ENCODE measurements at places on chromosomes 6 and 20.

DNA sequence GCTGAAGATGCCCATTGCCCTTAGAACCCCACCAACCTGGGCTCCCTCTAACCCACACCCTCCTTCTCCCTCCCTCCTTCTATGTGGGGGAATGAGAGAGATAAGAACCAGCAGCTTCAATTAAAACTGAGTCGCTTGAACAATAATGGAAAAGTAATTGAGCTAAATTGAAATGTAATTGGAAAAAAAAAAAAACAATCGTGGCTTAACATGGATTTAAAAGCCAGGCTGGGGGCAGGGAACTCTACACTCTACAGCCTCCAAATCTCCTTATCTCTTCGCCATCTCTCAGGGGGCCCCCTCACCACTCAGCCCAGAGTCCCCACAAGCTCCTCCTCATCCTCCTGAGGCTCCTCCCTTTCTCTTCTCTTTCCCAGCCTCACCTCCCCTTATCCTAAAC is 83.2 kb downstream of the MDGA1 start:
- no peak for DNase-seq

DNA sequence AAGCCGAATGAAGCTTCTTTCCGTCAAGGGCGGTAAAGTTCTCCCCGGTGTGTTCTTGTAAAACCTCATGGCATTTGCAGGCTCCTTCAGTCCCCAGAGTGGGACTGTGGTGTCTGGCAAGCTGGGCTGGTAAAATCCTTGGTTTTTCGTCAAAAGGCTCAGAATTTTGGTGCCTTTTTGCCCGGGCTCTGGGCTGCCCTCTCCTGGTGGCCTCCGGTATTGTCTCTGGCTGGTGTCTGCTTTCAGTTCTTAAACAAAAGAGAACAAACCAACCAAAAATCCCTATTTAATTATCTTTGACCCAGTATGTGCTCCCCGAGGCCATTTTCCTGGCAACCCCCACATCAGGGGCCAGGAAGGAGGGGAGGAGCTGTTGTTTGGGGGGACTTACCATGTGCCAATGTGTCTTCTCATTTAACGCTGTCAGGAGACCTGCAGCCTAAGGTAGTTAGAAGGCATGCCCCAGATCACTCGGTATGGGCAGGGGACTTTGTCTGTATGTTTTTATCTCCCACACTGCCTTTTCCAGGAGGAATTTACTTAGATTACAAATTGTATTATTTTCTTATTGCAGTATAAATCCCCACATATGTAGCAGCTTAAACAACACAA is 11.1 kb downstream of the CDH4 start:
- DNase-seq, result peak; percentile 56

DNA sequence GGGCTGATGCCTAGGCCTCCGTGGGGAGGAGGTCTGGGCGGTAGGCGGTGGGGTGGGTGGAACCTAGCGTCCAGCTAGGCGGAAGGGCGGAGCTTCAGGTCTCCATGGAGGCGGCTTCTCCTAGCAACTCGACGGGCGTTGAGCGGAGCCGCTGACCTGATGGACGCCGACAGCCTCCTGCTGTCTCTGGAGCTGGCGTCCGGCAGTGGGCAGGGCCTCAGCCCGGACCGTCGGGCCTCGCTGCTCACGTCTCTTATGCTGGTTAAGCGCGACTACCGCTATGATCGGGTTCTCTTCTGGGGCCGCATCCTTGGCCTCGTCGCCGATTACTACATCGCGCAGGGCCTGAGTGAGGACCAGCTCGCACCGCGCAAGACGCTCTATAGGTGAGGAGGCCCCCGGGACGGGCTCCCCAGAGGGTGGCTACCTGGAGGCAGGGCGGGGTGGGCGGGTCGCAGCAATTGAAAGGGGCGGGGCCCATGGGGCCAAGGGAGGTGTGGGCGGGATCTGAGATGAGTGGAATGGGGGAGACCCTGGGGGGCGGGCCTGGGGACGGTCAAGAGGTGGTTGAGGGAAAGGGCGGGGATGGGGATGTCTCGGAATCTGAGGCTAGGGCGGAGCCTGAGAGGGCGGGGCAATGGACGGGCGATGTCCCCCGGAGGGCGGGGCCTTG is at the start of gene RSPH9:
Gene RSPH9, plus strand, starts transcription at position 97 of the 673 bp plus-strand sequence. Its CDS starts 63 bp downstream, at position 160.
- no peak for DNase-seq

DNA sequence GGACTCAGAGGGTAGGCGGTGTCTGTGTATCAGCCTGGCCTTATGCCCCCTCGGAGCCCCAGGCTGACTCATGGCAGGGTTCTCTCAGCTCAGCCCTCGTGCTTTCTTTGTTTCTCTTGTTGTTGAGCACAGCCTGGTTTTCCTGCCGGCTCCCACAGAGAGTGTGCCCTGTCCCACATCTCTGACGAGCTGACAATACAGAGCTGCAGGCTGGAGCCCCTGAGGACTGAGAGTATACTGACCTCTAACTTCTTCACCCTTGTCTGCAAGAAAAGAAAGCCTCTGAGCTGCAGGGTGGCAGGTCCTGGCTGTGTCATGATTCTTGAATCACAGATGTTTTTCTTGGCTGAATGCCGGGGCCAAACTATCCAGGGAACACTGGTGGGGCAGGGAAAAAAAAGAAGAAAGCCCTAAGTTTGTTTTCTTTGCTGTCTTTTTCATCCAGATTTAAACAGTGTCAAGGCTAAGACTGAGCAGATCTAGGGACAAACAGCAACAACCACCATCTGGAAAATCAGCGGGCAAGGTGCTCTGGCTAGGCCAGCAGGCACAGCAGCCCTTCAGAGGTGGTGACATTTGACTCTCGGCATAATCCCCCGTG is 63.3 kb upstream of the ZNF133 start:
- peak; percentile 84 for DNase-seq

- DNase-seq, result no peak
Observed at GRCh38 chr20:51731731-51732095, 36.5 kb downstream of the ATP9A start.

GRCh38 chr20:18666803-18667415 is 79.1 kb downstream of the DTD1 start:
- no peak for DNase-seq

DNA sequence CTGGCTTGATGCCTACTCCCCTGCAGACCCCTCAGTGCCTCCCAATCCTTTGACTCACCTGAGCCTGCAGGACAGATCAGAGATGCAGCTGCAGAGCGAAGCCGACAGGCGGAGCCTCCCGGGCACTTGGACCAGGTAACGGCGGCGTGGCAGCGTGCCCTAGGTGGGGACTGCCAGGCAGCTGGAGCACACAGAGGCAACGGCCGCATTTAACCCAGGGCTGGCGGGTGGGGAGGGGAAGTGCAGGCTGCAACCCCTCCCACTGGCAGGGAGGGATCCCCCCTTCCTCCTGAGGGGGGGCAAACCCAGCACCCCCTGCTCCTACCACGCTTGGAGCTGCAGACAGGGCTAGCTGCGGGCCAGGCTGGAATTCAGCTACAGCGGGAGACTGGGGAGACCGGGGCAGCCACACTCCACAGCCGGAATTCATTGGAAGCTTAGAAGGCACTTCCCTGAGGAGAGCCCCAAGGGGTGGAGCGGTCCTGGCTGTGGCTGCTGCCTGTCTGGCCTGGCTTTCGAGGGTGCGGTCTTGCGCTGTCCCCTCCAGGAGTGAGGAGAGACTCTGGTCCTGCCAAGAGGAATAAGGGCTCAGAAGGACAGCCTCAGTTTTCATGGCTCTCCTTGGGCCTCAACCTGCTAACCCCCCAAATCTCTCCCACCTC is at the start of gene MATN4:
Gene MATN4, minus strand, starts transcription at position 183 of the 662 bp plus-strand sequence. CDS start 2,717 bp downstream, outside the sequence.
- DNase-seq, result no peak

- no peak for DNase-seq
Observed at GRCh38 chr6:111711984-111712752, 106.5 kb upstream of the TRAF3IP2 start.

GRCh38 chr6:109854541-109855308 is 123.4 kb upstream of the GPR6 start:
- no peak for DNase-seq

DNA sequence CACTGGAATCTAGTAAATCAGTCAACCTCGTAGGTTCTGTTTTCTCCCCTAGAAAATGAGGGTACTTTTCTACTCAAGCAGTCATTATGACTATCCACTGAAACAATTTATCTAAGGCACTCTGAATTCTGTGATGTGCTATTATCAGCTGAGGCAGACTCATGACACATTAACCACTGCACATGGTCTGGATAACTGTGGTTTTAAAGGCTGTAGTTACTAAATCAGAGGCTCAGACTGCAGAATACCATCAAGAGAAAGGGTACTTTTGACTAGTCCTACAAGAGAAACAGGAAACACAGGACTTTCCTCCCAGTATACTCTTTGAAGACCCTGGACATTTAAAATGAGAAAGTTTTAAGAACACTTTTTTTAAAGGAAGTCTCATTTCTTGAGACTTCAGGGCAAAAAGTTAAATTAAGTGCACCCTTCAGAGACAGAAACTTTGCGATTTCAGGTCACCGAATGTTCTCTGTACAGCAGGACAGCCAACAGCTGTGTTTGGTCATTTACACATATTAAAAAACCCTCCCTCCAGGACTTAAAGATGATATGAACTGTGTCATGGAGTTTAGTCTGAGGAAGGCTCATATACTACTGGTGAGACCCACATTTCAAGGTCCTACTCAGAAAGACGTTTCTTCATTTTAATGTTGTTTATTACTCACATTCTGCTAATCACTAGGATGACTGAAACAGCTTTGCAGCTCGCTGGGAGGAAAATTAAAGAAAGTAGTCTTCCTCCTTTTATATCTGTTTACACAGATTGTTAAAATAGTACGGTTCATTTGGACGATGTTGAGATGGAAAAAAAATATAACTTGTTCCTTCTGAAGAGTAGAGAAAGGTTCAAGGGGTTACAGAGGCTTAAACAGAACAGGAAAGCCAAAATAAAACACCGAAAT is 19.9 kb downstream of the ATXN1 start:
- peak; percentile 63 for DNase-seq

GRCh38 chr6:68958327-68958726 is 323.2 kb downstream of the ADGRB3 start:
- no peak for DNase-seq

GRCh38 chr20:16349523-16350260 is 223.6 kb downstream of the KIF16B start:
- DNase-seq, result no peak

- DNase-seq, result no peak
Observed at GRCh38 chr6:52718550-52718949, 44.7 kb downstream of the GSTA2 start.

Measured in SJSA1 (cell line).